ENCODE measurements at places on chromosomes 3 and 15.

GRCh38 chr3:126894475-126894874 is 88.4 kb upstream of the PLXNA1 start:
- no peak for DNase-seq

- no peak for DNase-seq
Observed at GRCh38 chr15:100558771-100559254, 30.1 kb upstream of the CERS3 start.

DNA sequence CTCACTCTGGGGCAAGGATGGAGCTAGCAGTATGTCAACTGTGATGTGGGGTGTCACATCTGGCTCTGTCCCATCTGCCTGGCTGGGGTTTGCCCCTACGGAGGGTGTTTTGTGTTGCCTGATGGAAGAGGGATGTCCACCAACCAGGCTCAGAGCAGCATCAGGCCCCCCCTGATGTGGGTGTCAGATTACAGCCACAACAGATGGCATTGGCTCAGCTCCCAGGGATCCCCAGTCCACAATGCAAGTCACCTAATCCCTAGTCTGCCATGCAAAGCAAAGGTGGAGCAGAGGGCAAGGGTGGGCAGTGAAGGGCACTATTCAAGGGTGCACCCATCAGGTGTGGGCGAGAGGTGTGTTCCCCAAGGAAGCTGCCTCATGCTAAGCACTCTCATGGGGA is 48.9 kb upstream of the AMOTL2 start:
- peak; percentile 85 for DNase-seq

GRCh38 chr15:92683511-92683834 is 27.9 kb upstream of the FAM174B start:
- no peak for DNase-seq

DNA sequence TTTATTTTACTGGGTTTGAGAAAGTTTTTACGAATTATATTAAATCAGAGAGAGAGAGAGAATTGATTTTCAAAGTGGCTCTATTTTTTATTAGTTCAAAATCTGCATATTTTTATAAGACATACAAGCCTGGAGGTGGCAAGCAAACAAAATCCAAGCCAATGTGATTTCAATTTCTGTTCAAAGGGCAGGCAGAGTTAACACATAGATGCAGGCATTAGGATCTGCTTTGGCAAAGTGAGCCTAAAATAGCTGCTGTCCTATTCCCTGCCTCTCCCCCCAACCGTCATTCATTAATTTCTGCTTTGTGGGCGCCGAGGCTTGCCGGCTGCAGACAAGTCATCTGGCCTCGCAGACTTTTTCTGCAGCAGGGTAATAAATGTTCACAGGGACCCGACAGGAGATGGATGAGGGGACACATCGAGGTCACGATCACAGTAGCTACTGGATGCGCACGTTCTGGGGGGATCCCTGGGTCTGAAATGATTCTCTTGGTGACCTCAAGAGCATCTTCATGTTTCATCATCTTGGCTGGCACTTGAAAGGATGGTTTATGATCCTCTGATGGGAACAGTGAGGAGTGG is 123.9 kb upstream of the SLC6A11 start:
- no peak for DNase-seq

DNA sequence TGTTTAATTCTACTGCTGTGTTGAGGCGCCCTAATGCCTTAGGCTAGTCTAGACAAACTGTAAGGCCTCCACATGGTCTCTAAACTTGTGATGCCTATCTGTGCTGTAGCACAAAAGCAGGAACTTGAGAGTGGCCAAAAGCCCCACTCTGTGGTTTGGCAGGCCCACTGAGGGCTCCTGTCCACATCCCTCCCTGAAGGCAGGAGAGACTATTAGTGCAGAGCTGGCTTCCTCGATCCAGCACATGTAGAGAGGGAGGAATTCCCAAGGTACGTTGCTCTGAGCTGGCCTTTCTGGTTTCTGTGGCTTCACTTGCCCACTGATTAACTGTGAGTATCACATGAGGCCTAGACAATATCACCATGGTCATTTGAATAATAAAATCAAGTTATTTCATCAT is 90.6 kb downstream of the POLR2M start:
- DNase-seq, result no peak

- peak; percentile 37 for DNase-seq
Observed at GRCh38 chr3:72888546-72889309, 882 bp downstream of the GXYLT2 start.

DNA sequence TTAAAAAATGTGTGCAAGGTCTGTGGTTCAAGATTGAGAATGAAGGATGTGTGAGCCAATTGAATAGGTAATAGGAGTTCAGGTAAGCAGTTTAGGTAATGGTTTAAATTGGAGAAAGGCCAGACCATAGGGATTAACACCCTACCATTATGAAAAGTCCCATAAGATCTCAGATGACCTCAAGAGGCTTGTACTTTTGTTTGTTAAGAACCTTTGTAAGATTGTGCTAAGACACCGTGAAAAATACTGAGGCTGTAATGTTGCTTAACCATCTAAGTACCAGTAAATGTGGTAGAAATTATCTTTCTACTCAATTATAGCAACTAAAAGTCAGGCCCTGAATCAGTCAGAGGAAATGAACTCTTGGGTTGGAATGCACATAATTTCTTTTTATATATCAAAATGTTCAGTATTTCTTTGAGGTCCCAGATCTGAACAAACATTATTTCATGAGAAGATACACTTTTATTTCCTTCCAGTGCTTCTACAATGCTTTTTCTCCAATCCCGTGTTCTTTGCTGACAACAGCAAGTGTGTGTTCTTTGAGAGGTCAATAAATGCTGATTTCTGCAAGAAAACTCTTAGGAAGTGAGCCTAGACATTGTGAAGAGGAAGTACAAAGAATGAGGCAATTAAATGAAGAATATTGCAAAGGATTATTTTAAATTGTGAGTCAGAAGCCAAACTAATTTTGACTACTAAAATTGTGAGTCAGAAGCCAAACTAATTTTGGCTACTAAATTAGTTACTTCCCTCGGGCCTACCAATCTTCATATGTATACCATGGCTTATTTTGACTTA is 66.4 kb downstream of the TCF12 start:
- peak; percentile 67 for DNase-seq

GRCh38 chr3:9777694-9778021 is 7.9 kb upstream of the CAMK1 start:
- no peak for DNase-seq

- no peak for DNase-seq
Observed at GRCh38 chr15:101805605-101806345, 2.5 kb downstream of the OR4F6 start.

GRCh38 chr15:80474224-80475215 is 70.3 kb downstream of the ARNT2 start:
- DNase-seq, result no peak

DNA sequence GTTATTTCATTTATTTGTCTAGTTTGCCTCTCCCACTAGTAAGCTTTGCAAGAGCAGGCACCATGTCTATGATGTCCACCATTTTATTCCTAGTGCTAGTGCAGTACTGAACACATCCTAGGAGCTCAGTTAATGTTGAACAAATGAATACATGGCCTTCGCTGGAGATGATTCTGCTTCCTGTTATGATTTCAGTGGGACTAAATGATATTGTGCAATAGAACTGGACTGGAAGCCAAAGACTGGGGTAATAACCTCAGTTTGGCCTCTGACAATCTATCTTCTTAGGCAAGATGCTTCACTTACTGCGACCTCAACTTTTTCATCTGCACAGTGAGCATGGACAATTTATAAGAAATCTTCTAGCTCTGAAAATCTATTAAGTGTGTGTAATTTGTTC is 191.3 kb downstream of the ADAMTSL3 start:
- DNase-seq, result peak; percentile 93

DNA sequence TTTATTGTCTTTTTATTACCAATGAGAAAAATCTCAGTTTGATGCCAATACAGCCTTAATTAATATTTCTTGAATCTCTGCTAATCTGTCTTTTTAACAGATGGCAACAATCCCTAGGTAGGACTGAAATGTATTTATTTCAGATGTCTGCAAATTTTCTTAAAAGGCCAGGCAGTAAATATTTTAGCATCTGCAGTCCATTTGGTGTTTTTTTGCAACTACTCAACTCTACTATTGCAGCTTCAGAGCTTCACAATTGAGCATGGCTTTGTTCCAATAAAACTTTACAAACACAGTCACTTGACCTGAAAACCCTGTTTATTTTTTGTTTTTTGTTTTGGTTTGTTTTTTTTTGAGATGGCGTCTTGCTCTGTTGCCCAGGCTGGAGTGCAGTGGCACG is 82.7 kb downstream of the RARB start:
- DNase-seq, result no peak

DNA sequence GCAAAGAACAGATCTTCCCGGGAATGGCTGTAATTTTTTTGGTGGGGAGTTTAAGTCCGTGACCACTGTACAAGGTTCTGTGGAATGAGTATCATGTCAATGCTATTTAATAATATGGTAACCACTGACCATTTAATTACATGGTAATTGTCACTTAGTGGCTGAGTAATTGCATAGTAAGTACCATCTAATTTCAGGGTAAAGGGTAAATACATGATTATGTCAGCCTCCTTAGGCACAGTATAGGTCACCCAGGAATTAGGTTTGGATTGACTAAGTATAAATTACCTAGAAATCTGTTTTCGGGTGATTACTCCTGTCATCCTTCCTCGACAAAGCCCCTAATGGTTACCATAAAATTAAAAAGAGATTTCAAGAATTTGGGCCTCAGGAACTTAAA is 120.1 kb upstream of the AGBL1 start:
- DNase-seq, result no peak

- DNase-seq, result no peak
Observed at GRCh38 chr3:122727294-122727693, 46.7 kb downstream of the PARP14 start.

DNA sequence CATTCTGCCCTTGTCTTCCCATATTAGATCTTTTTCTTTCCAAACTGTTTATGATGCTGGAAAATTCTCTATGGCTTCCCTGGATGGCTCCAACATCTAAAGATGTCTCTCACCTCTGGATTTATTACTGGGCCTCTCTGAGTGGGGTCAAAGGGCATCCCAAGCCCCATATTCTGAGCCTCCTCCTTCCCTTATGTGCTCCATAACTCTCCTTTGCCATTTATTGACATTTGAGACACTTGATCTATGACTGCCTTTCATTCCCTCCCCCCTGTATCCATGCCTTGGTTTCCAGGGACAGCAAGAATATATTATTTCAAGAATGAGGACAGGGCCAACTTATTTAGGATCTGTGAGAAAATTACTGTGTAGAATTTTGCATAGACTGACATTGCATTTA is 369.3 kb upstream of the ONECUT1 start:
- DNase-seq, result no peak
